ENCODE measurements at places on chromosomes 4 and X.

- DNase-seq, result no peak
Observed at GRCh38 chr4:164615964-164616363, 138.0 kb upstream of the SMIM31 start.

- DNase-seq, result no peak
Observed at GRCh38 chr4:146105464-146105863, 70.1 kb upstream of the LSM6 start.

- no peak for DNase-seq
Observed at GRCh38 chrX:41881166-41881565, 42.2 kb downstream of the CASK start.

DNA sequence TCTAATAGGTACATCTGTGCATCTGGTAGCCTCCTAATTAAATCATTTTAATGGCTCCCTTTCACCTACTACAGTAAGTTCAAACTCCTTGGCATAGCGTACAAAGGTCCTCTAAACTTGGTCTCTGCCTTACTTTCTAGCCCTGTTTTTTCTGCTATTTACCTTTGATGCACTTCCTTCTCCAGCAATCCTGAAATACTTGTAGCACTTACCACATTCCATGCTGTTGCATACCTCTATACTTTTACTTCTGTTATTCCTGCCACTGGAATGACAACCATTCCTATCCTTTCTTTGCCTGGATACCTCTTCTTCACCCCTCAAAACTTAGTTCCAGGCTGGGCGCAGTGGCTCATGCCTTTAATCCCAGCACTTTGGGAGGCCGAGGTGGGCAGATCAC, 56.6 kb upstream of the LHFPL1 start:
- DNase-seq, result no peak

Measured in kidney capillary endothelial cell (primary cell).